ENCODE measurements at places on chromosomes 12 and 14.

GRCh38 chr12:100437038-100437841 is 36.4 kb upstream of the NR1H4 start:
- no peak for DNase-seq

DNA sequence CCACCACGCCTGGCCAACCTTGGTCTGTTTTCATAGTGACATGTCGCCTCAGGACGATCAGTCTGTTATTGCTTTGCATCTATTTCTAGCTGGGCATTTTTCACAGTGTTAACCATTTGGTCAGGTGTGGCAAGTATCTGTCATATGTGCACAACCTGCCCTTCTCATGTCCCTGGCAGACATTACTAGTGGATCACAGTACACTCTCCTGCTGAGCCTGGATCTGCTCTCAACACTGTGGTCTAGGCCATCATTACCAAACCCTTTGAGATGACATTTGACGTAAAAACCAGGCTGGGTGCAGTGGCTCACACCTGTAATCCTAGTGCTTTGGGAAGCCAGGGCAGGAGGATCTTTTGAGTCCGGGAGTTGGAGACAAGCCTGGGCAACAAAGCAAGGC is 29.4 kb upstream of the NOS1 start:
- DNase-seq = no peak

DNA sequence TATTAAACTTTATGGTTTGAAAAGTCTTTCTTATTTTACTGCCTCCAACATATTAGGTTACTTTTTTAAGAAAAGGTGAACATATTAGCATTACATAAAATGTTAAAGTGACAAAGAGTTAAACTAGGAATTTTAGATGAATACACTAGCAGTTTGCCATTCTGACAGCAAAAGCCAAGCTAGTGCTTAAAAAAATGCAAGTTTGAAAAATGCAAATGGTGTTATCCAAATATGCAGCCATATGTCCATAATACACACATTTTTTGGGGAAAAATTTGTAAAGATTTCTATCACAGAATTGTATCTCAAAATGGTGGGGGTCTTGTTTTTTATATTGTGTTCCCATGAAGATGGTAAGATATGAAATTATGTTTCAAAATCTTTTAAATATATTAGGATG is 466.1 kb downstream of the FOXG1 start:
- DNase-seq = no peak

DNA sequence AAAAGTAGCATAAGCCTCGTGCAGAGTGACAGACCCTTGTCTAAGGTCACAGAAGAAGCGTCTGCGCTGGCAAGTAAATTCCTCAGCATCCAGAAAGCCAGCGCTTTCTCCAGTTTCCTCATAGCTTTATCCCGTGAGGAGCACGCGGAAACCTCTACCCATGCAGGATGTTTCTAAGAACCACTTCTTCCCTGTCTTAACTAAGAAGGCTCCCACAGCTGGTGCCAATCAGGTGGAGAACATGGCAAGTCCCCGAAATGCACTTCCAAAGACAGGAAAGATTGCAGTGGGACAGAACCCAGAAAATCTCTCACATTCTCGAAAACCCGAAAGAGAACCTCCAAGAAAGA is 968 bp upstream of the ARID4A start:
- no peak for DNase-seq

GRCh38 chr12:45637706-45638105 is 91.8 kb upstream of the ARID2 start:
- DNase-seq = no peak

DNA sequence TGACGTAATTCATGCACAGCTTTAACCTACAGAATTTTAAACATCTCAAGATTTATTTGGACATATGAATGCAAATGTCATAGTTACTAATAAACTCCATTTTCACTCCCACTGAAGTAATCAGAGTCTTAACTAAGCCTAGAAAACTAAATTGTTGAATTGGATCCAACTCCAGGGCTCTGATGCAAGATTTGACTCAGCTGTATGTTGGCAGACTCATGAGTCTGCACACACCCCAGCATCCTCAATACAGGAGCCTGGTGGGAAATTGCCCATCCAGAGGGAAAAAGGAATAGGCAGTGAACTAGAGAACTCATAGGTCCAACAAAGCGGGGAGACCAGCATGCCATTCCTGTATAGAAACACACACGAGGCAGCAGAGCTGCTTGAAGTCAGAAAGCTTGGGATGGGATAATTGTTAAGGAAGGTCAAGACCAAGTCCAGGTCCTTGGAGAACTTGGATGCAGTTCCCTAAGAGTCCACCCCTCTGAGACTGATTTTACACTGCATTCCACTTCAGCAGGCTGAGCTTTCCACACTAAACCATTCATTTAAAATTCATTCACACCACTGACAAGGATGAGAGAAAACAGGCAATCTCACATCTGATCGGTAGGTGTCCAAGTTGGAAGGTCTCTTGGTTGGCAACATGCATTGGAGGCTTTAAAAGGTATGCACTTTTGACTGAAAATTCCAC is 14.4 kb downstream of the TMTC1 start:
- DNase-seq = no peak

DNA sequence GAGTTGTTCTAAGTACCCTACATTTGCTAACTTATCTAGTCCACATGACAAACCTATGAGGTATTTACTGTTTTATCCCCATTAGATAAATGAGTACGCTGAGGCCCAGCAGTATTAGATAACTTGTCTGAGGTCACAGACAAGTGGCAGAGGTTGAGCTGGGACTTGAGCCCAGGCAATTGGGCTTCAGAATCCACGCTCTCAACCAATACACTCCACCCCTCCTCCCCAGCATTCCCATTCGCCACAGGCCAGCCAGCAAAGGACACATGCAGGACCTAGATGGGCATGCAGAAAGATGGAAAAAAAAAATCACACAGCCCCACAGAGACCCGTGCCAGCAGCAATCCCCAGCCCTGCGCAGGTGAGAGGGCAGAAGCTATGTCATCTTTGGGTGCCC is 12.4 kb downstream of the HDAC7 start:
- no peak for DNase-seq

- DNase-seq = no peak
Observed at GRCh38 chr14:91363776-91364523, 53.7 kb downstream of the CCDC88C start.

DNA sequence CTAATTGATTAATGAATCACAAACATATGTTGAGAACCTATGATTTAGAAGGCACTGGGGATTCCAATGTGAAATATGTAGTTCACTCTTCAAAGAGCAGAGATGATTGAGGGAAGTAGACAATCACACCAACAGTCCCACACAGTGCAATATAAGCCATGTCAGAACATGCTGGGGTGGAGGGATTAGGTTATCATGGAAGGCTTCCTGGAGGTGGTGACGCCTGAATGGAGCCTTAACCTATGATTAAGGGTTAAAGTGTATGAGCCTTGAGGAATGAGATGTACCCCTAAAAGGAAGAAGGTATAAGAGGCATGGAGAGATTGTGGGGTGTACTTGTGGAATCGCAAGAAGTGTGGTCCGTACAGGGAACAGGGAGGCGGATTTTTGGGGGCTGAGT is 31.3 kb downstream of the ERH start:
- no peak for DNase-seq

DNA sequence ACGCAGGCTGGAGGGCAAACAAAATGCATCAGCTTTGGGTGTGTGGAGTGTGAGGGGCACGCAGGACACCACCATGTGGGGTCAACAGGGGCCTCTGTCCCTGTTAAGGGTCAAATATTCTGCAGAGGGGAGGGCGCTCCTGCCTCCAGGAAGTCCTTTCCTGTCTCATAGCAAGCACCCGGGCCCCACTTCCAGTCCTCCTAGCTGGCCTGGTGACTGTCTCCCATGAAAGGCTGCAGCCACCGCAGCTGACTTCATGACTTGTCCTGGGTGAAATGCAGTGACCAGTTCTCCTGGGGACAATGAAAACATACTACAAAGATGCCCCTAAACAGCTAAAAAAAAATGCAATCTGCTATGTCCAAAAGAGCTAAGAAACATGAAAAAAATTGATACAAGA is 53.6 kb downstream of the LGMN start:
- DNase-seq = no peak

DNA sequence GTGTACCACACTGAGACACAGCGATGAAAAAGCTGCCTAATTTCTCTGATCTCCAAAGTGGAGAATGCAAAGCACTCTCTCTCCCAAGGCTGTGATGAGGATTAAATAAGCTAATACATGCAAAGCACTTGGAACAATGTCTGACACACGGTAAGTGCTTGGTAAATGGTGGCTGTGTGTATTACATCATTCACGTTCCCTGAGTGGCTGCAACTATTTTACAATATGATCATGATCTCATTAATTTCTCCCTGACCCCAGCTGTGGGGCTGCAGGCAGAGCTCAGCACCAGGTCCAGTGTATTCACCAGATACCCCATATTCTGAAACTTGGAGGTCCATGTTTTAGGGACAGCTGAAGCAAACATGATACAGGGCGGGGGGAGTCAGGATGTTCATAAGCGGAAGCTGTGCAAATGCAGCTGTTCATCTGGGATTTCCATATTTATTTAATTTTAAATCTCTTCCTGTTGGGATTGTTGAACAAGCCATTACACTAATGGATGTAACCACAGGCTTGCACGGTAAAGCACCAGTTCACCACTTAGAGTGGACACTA is 106.4 kb downstream of the CCDC60 start:
- no peak for DNase-seq

- DNase-seq = no peak
Observed at GRCh38 chr14:72894623-72895378, 900 bp upstream of the DPF3 start.

GRCh38 chr14:59503256-59503655 is 18.9 kb downstream of the JKAMP start:
- no peak for DNase-seq

DNA sequence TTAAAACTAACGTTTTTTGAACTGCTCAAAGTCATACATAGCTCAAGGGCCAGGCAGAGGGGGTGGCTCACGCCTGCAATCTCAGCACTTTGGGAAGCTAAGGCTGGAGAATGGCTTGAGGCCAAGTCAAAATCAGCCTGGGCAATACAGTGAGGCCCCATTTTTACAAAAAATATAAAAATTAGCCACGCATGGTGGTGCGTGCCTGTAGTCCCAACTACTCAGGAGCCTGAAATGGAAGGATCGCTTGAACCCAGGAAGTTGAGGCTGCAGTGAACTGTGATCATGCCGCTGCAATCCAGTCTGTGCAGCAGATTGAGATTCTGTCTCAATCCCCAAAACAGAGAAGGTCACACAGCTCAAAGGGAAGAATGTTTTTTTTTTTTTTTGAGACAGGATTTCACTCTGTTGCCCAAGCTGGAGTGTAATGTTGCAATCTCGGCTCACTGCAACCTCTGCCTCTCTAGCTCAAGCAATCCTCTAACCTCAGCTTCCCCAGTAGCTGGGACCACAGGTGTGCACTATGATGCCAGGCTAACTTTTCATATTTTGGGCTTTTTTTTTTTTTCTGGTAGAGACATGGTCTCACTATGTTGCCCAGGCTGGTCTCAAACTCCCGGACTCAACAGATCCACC is 2.9 kb downstream of the RBM23 start:
- no peak for DNase-seq

DNA sequence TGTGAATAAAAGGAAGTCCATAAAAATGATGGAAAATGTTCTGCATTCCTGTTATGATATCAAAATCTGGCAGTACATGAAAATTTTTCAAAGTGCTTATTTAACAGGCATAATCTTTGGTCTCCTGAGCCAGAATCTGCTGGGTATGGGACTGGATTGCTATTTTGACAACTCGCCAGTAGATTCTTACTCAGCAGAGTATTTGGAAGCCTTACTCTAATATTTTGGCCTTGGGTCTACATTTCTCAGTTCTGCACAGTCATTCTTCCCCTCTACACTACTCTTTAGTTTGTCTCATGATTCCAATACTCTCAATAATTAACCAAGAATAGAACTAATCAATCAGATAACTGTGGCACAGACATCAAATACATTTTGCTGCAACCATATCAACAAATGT is 1.1 kb upstream of the SLCO1B1 start:
- no peak for DNase-seq

GRCh38 chr14:53953828-53954550 is 2.6 kb downstream of the BMP4 start:
- DNase-seq = no peak

DNA sequence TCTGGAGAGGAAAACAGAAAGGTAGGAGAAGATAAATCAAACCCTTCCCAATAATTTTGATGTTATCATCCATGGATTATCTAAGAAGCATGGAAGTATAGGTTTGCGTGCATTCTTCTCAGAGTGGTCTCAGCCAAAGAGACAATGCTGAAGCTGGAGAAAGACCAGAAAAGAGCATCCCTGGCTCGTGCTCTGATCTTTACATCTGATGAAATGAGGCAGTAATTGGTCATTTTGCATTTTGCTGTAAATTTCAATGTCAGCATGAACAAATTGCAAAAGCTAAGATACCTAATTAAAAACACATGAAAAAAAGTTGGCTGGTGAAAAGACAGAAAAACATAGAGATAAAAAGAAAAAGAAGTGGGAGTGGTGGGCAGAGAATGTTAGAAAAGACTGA is 252.4 kb downstream of the ITPR2 start:
- DNase-seq = no peak

GRCh38 chr14:103836976-103837725 is 10.2 kb downstream of the PPP1R13B start:
- no peak for DNase-seq

- DNase-seq = no peak
Observed at GRCh38 chr12:120365675-120366340, 3.2 kb downstream of the MSI1 start.

DNA sequence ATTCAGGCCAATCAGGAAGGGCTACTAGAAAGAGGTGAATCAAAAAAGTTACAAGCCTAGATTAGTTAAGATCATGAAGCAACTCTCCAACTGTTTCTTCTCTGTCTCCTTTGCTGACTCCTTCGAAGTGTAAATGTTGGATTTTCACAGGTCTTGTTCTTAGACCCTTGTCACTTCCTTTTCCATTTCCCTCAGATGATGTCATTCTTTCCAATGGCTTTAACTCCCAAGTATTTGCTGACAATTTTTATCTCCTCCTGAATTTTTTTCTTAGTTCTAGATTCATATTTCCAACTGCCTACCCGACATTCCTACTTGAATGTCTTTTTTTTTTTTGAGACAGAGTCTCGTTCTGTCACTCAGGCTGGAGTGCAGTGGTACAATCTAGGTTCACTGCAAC is 10.8 kb downstream of the GAS2L3 start:
- no peak for DNase-seq

DNA sequence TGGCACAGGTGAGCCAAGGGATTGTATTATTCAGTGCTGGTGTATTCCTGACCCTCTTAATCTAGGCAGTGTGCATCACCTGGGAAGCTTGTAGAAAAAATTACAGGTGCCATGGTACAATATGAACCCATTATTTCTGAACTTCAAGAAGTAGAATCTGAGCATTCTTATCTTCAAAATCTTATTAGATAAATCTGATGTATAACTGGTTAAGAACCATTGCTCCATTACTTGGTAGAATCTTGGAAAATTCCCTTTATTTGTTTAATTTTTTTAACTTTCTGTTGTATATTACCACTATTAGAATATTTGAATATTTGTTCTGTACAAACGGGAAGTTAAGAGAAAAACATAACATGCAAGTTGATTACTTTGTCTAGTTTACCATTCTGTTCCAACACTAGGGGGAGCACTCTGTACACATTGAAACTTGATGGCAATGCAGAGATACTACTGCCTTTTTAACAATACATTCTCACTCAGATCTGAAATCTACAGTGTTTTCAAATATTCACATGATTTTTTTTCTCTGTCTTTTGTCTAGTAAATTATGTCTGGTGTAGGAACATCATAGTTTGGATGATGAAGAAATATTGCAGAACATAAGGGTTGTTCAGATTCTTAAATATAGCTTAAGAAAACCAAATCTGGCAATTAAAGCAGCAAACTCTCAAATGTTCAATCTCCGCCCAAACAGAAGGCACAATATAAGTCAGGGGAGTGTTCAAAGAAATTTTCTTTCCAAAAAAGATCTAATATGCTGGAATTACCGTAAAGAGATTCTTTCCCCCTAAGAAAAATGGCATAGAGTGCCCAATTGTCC is 196.6 kb downstream of the PCNX1 start:
- peak; percentile 73 for DNase-seq
